ENCODE measurements at places on chromosomes 7 and 10.

GRCh38 chr10:43340619-43341018 lies 30.8 kb upstream of the FXYD4 start:
- no peak for DNase-seq

DNA sequence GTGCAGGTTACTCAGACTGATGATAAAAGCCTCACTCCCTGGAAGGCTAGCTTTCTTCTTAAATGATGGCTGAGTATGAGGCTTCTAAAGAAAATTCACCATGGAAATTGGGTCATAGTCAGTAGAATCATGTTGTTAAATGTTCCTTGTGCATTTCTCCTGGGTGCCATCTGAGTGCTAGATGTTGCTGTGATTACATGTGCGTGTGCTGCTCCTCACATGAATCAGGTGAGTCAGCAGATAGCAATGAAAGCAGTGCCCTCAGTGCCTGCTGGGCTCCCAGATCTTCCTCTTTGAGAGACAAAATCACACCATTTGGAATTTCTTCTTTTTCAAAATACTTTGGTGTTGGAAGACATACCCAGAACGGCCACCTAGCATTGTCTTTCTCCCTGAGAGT lies 331.7 kb downstream of the XPNPEP1 start:
- DNase-seq, result no peak

- no peak for DNase-seq
Measured at GRCh38 chr10:124074501-124075109, 18.8 kb downstream of the CHST15 start.

DNA sequence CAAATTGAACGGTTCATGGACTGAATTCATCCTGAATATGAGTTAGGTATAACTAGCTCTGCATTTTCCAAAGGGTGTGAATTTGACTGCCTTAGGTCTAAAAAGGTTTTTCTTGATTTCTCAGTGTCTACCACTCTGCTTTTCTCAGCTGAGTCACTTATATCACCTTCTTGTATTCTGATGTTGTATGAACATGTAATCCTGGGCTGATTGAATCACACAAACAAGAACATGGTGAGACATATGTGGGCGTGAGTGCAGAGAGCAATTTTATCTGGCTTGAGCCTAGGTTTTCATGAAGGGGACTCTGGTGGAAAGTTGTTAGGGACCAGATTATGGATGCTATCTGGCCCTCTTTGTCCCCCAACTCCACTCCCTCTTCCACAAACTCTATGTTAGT lies 239.8 kb downstream of the SUGCT start:
- no peak for DNase-seq

DNA sequence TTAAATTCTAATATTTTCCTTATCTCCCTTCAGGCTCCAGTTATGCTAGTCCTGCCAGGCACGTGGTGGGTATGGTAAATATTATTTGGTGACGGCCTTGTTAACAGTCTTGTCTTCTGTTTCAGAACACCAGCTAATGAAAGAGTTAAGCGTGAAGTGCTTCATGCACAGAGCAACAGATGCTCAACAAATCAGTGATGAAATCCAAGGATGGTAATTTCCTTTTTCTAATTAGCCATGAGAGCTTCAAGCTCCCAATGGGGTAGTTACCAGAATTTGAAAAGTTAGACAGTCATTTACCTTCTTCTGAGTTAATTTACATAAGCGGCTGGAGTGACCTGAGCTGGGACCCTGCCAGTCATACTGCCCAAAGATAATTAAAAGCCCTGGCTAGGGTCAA lies 1.9 kb upstream of the OTUD1 start:
- no peak for DNase-seq

DNA sequence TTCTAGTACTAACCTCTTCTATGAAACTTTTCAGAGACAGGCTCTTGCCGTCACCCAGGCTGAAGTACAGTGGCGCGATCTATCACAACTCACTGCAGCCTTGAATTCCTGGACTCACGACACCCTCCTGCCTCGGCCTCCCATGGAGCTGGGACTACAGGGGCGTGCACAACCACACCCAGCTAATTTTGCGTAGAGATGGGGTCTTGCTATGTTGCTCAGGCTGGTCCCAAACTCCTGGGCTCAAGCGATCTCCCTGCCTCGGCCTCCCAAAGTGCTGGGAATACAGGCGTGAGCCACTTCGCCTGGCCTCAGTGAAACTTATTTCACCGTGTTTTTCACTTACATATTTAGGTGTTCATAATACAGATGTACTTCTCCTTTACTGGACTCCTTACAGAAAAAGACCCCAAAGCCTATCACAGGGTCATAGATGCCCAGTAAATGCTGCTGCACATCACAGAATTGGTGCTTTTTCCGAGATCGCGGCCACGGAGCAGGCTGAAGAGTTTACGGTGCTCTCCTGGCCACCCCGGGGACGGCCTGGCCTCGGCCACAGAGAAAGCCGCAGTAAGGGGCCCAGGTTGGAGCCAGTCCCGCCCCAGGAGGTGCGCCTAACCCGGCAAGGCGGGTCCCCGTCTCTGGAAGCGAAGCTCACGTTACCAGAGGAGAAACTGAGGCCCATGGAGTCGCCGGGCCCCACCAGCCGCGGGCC lies 595 bp downstream of the TBL2 start:
- DNase-seq, result no peak

- DNase-seq, result no peak
Measured at GRCh38 chr7:47649919-47650318, 68.0 kb upstream of the TNS3 start.

- DNase-seq, result no peak
Measured at GRCh38 chr10:11114269-11114668, 96.6 kb downstream of the CELF2 start.

DNA sequence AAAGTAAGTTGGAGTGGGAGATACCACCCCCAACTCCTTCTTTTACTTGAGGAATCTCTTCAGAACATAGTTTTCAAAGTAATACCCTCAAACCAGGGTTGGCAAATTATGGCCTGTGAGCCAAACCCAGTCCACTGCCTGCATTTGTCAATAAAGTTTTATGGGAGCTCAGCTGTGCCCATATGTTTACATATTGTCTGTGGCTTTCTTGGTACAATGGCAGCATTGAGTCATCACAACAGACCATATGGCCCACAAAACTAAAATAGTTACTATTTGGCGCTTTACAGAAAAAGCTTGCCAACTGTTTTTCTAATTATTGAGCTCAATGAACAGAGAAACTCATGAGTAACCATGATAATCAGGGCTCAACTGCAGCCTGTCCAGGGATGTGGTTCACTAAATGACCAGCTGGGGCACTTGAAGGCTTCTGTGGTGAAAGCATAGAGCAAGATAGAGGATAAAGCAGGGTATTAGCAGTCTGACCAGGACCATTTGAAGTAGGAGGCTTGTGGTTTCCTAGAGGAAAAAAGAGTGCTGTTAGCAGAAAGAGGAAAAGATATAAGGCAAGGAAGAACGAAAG lies 196.0 kb upstream of the GRB10 start:
- DNase-seq, result no peak

GRCh38 chr7:92794831-92795230 lies 41.5 kb downstream of the CDK6 start:
- no peak for DNase-seq

- no peak for DNase-seq
Measured at GRCh38 chr7:143426479-143427142, 16.6 kb upstream of the TAS2R60 start.

DNA sequence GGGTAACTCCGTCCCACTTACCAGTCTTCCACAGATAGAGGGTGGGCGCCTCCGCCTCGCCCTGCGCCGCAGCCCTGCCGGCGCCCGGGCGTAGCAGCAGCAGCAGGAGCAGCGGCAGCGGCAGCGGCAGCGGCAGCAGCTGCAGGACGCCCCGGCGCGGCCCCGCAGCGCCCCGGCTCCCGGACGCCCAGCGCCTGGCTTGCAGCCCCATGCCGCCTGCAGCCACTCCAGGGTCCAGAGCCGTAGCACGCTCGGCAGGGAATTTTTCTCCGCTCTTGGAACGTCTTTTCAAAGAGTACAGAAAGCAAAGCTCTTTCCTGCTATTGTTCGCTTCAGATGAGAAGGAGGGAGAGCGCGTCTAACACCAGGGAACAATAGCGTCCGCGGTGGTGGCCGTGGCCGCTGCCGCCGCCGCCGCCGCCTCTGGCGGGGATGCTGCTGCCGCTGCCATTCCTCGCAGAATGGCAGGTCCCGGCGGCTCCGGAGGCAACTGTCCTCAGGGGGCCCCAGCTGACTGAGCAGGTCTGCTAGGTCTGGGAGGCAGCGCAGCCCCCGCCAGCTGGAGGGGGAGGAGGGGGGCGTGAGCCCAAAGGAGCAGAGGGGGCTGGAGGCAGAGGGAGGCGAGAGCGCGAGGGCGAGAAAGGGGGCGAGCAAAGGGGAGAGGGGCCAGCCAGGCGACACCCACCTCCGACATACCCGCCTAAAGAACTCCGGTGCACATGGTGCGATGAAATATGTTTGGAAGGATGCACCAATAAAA lies at the start of gene THSD7A:
Gene THSD7A, minus strand, starts transcription at position 463 of the 760 bp plus-strand sequence. Its CDS starts 252 bp downstream, at position 211.
- no peak for DNase-seq

GRCh38 chr7:7673240-7673550 lies 32.6 kb downstream of the UMAD1 start:
- DNase-seq, result no peak

Measured in activated T-helper 1 cell treated with anti-CD3 and anti-CD28 coated beads, Interleukin-2, amount 50 U/mL, for 16 hours (primary cell).